ENCODE measurements at places on chromosomes 4 and X.

DNA sequence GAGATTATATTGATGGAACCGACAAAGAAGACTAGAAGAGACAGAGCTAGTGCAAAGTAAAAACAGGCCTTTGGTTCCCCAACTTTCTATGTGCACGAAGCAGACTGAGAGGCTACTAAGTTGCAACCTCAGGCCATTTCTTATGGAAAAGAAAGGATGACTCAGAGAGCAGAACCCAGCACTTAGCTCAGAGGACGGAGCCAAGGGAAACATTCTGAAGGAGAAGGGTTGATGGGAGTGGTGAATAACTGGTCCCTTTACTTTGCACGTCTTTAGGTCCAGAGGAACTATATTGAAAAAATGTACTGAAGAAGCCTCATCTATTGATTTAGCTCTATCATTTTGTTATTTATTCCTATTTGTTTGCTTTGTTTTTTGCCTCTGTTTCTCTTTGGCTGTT is 182.1 kb downstream of the CPE start:
- no peak for DNase-seq

DNA sequence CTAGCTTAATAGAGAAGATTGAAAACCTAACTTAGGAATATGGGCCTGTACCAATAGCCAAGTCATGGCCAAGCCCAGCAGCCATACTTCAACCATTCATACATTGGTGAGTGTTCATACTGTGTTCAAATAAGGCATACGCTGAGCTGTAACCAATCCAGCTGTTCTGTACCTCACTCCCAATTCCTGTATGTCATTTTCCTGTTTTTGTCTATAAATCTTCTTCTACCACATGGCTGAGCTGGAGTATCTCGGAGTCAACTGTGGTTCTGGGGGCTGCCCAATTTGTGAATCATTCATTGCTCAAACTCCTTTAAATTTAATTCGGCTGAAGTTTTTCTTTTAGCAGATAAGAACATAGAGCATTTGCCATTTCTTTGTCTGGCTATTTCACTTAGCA is 195.3 kb upstream of the ANKRD50 start:
- DNase-seq = peak; percentile 87

GRCh38 chrX:109874548-109874947 is 128.4 kb upstream of the TMEM164 start:
- no peak for DNase-seq

- no peak for DNase-seq
Observed at GRCh38 chrX:120260369-120260768, 9.8 kb downstream of the ZBTB33 start.

GRCh38 chrX:139299309-139299708 is 231.2 kb upstream of the F9 start:
- DNase-seq = no peak

GRCh38 chr4:77074381-77074831 is 1.4 kb downstream of the CCNI start:
- DNase-seq = no peak

- DNase-seq = no peak
Observed at GRCh38 chr4:657834-658667, 16.0 kb downstream of the ATP5ME start.

GRCh38 chr4:102217345-102217744 is 127.9 kb downstream of the SLC39A8 start:
- no peak for DNase-seq

DNA sequence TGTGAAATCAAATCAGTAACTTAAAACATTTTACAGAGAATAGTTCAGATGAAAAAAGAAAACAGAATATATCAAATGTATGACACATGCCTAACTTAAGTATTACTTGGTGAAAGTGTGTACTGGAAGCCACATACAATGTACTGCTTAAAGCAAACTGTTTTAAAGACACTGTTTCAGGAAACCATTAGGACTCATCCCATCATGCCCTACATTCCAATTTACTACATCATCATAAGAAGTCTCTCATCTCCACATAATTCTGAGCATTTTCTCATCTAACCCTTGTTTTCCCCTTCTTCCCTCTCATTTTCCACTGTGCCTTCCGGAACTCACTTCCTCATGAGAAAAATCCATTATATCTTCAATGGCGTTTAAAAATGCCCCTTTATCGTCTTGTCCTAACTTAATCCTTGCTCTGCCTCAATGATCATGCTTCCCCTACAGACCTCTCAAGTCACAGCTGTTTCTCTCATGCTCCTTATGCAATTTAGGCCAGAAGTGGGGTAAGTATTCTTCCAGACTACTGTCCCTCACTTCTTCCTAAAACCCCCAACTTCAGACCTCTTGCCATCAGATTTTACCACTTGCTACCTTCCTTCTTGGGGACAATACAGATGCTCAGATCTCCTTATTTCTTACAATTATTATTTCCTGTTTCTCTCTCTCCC is 26.8 kb upstream of the FGF5 start:
- DNase-seq = peak; percentile 83

- no peak for DNase-seq
Observed at GRCh38 chrX:11564546-11564945, 101.2 kb downstream of the ARHGAP6 start.

DNA sequence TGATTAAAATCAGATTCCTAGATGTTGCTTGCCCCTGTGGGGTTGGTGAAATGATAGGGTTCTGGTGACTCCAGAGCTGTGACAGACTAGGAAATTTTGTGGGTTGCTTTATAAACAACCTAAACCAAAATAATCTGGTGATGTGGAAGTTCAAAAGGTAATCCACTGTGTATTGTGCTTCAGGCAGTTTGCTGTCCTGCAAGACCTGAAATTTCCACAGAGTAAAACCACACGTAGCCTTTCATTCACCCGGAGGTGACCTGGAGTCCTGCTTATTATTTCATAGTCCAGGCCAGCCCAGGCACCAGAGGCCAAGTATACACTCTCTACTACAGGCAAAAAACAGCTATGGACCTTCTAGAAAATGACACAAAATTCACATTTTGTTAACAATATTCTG is 114.6 kb upstream of the CBR4 start:
- DNase-seq = no peak

GRCh38 chr4:93320356-93320755 is 508.2 kb upstream of the ATOH1 start:
- peak; percentile 69 for DNase-seq

- DNase-seq = no peak
Observed at GRCh38 chr4:176286728-176287127, 17.7 kb upstream of the ASB5 start.

GRCh38 chr4:113004655-113005054 is 44.8 kb upstream of the ANK2 start:
- no peak for DNase-seq

DNA sequence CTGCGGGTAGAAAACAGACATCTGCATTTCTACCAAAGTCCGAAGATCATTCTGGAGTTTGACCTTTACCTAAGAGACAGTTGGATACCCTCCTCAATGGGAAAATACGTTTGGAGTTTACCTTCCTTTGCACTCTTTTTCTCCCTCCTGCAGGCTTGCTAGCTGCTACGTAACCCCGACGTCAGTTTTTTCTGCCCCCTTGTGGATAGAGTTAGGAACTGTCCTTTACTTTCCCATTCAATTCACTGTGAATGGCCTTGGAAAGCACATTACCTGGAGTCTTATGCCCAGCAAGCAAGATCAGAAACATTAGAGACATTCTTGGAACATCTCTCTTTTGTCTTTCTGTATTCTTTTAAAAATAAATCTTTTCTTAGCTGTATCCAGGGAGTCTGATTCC is 250.7 kb downstream of the NAP1L3 start:
- no peak for DNase-seq

GRCh38 chrX:150084496-150085229 is 146.4 kb upstream of the EOLA2 start:
- DNase-seq = peak; percentile 86

DNA sequence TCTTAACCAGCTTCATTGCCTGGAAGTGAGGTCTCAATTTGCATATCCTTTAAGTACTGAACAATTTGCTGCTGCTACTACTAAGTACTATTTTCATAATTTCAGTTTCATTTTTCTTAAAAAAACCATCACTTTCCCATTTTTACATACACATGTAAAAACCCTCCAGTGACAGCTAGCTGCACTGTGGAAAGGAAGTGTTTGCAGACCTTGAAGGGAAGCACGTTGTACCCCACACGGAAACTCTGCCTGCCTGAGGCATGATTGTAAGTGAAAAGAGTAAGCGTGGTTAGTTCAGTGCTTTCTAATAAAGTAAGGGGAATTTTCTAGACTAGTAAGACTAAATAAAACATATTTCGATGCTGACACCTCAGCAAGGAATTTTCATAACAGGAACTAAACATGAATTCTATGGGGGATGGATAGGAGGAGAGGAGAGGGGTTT is 103.6 kb downstream of the RAPGEF2 start:
- DNase-seq = peak; percentile 65

- no peak for DNase-seq
Observed at GRCh38 chr4:113113151-113113550, 63.7 kb downstream of the ANK2 start.

Data from fibroblast of skin of right quadriceps (primary cell).